ENCODE measurements at places on chromosomes 5 and 9.

DNA sequence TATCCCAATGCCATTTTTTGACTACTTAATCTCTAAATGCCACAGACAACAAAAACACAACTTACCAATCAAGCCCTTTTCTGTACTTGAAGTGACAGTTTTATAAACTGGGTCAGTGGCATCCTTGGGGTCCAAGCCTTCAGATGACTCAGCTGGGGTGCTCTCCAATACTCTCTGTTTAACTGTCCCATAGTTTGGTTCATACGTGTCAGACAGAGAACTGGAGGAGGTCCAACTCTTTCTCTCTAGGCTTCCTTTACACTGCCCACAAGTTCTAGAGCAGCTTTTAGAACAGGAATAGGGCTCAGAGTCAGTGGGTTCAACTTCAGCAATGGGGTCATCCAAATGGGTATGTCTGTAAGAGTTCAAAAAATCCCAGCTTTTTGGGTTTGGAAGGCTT lies 166.9 kb downstream of the CDC42SE2 start:
- no peak for DNase-seq

DNA sequence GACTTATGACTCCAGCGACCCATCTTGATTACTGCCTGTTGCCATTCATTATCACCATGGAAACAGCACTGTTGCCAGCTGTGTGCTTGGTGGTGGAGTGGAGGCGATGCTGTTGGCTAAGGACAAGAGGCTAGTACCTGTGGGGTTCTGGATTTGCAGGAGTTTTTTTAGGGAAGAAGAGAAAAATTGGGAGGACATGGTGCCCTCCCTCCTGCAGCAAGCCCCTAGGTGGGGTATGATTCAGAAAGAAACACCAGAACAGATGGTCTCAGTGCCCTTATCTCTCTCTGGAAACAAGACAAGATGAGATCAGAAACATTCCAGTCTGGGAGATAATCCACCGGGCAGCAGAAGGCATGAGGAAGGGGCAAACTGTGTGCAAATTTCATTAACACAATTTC lies 87.8 kb upstream of the TLR4 start:
- DNase-seq: peak; percentile 72

DNA sequence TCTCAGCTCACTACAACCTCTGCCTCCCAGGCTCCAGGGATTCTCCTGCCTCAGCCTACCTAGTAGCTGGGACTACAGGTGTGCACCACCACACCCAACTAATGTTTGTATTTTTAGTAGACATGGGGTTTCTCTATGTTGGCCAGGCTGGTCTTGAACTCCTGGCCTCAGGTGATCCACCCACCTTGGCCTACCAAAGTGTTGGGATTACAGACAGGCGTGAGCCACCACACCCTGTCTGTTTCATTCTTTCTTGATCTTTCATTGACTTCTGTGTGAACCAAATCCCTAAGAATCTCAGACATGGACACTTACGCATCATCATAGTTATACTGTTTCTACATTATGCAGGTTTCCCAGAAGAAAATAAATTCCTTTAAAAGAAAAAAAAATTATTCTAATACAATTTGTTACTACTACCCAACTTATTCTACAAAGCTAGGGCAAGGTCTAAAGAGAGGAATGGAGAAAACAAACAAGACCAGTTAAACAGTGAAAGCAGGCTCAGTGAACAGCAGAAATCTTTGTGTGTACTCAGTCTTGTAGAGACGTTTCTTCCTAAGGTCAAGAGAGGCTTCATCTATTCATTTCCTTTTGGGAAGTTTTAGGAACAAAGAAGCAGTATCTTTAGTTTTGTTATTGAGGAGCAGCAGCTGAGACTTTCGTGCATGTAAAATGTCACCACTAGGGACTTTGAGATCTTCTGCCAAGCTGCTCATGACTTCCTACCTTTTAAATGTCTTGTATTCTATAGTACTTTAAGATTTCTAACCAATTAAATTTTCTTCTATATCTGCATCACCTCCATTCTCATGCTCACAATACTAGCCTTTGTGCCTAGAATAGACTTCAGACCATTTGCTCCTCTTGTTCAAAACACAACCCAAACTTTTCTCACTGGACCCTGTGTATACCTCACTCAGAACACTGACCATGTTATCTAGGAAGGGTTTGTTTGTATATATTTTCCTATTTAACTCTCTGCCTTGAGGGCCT lies 5.6 kb upstream of the HMGCR start:
- no peak for DNase-seq

- no peak for DNase-seq
Measured at GRCh38 chr5:142753116-142753631, 17.0 kb upstream of the ARHGAP26 start.

DNA sequence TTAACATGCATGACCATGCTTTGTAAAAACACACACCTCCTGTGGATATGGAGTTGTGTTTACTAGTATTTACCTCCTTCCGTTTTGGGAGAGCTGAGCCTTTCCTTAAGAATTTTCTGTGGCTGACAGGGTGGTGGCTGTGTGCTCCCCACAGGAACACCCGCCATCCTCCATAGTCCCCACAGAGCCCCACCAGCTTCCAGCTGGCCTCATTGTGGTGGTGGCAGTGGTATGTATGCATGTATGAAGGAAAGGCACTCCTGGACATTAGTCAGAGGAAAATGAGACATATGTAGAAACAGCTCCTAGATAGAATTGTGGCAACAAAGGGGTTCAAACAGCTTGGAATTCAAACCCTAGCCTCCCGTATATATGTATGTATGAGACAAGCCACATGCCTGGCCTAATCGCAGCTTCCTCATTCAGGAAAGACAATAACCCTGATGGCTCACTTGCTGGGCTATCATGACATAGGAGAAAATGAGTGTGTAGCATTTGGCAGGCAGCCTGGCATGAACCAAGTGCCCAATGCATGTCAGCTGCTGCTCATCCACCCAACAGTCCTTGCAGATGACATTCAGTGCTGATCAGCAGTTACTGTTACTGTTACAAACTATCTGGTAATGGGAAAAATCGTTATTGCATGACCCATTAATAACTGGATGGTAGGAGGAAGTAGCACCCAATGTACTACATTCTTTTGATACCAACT lies 459.7 kb downstream of the EBF1 start:
- peak; percentile 31 for DNase-seq

GRCh38 chr9:123070198-123070597 lies 36.7 kb downstream of the GPR21 start:
- DNase-seq: no peak

GRCh38 chr5:126514558-126515141 lies 80.4 kb downstream of the ALDH7A1 start:
- DNase-seq: no peak

DNA sequence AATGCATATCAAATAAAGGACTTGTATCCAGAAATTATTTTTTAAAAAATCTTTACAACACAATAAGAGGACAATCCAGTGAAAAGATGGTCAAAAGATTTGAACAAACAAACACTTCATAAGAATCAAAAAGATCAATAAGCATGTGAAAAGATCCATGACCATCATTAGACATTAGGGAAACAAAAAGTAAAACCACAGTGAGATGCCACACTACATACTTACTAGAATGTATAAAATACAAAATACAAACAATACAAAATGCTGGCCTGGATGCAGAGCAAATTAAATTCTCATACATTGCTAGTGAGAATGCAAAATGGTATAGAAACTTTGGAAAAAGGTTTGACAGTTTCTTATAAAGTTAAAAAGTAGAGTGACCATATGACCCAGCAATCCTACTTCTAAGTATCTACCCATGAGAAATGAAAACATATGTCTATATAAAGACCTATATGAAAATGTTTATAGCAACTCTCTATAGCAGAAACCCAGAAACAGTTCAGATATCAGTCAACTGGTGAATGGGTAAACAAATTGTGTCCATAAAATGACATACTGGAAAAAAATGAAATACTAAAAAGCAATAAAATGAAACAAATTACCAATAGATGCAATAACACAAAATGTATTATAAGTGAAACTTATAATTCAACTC lies 426.1 kb downstream of the RAB3C start:
- no peak for DNase-seq

- DNase-seq: no peak
Measured at GRCh38 chr5:61704289-61704688, 372.2 kb downstream of the ZSWIM6 start.

GRCh38 chr5:61340775-61341361 lies 8.8 kb downstream of the ZSWIM6 start:
- DNase-seq: no peak

GRCh38 chr5:42880496-42881150 lies 68.9 kb upstream of the SELENOP start:
- no peak for DNase-seq

DNA sequence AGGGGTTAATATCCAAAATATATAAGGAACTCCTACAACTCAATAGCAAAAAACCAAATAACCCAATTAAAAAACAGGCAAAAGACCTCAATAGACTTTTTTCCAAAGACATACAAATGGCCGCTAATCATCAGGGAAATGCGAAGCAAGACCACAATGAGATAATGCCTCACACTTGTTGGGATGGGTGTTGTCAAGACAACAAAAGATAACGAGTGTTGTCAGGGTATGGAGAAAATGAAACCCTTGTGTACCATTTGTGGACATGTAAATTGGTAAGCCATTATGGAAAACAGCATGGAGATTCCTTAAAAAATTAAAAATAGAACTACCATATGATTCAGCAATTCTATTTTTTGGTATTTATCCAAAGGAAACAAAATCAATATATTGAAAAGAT lies 620.2 kb downstream of the ACTL7B start:
- DNase-seq: no peak

GRCh38 chr5:31577438-31577837 lies 45.3 kb downstream of the C5orf22 start:
- DNase-seq: no peak

DNA sequence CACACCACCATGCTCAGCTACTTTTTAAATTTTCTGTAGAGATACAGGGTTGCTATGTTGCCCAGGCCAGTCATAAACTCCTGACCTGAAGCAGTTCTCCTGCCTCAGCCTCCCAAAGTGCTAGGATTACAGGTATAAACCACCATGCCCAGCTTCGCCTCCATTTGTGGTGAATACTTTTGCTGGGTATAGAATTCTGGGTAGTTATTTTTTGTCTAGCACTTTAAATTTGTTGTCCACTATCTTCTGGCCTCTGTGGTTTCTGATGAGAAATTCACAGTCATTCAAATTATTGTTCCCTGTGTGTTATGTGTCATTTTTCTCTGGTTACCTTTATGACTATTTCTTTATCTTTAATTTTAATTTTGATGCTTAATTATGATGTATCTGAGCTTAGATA lies 57.7 kb upstream of the EXOC3 start:
- DNase-seq: no peak

- no peak for DNase-seq
Measured at GRCh38 chr9:29311221-29311620, 1737.9 kb upstream of the C9orf72 start.

- DNase-seq: peak; percentile 94
Measured at GRCh38 chr5:75335952-75336614, 937 bp upstream of the HMGCR start.

DNA sequence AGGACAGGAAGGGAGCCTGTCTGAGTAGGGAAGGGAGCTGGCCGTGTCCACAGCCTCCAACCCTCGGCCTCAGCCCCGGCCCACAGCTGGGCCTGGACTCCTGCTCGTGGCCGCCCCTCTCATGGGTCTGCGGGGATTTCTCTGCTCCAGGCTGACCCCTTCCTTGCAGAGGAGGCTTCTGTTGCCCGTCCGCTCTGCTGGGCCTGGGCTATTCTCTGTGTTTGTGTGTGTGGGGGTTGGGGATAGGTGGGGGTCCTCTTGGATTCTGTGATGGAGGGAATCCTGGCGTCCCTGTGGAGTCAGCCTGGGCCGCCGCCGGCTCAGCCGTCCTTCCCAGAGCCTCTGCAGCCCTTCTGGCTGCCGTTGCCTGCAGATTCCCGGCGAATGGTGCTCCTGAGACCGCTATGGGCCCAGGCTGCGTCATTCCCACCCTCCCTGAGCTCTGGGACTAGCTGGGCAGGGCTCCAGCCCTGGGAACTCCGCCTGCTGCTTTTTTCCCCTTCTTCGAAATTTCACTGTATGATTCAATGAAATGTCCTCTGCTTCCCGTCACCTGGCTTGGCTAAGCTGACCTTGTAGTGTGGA lies 64.2 kb downstream of the FGF18 start:
- DNase-seq: no peak

DNA sequence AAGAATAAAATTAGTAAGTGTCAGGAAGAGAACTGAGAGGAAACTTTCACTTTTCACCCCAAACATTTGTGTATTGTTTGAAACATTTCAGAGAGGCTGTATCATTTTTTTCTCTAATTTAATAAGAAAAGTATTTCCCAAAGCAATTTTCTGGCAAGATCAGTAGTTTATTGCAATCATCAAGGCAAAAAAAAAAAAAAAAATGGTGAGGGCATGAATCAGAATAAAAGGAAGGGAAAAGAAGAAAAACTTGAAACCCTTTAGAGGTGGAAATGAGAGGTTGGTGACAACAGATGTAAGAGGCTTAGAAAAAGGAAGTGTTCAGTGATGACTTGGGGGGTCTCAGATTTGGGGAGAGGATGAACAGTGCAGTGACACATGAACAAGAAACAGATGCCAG lies 13.3 kb downstream of the SHC3 start:
- no peak for DNase-seq

DNA sequence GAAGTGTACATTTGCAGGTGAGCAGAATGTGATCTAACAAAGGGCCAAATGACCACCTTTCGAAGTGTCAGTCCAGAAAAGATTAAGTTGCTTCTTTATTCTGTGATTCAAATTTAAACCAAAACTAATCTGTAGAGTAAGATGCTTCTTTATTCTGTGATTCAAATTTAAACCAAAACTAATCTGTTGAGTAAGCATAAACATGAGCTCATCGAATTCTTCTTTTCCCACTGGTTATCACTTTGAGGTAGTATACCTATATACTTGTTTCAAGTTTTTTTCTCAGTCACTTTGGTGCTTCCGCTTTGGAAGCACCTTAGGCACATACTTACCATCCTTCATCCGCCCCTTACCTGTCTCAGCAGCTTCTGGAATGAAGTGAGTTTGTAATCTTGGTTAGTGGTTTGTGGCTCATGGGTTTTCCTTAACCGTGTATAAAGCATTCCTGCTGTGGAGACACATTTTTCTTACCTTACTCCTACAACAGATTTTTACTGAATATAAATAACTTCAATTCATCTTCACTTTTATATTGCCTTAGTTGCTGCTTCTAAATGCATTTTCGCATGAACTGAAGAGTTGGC lies 40.7 kb upstream of the CTXN3 start:
- DNase-seq: no peak

DNA sequence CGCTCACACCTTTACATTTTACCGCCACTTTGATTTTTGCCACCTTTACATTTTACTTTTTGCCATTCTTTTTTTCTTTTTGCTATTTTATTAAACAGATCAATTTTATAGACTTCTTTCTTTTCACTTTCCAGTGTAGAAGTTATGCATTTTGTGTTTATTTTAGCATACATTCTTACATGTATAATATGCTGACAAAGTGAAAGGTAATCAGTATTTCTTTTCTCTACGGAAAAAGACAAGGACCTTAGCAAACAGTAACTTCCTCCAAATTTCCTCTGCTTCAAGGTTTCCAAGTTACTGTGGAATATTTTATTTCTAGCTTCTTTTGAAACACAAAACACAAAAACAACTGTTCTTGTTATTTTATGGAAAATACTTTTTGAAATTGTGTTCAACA lies 97.0 kb downstream of the CEMIP2 start:
- DNase-seq: no peak

GRCh38 chr5:136023958-136024541 lies 4.7 kb upstream of the TGFBI start:
- no peak for DNase-seq

GRCh38 chr9:112809351-112809848 lies 58.8 kb downstream of the SNX30 start:
- DNase-seq: no peak

All from brain (organoid and tissue), 16 donors.